ENCODE measurements at places on chromosomes 1 and 21.

DNA sequence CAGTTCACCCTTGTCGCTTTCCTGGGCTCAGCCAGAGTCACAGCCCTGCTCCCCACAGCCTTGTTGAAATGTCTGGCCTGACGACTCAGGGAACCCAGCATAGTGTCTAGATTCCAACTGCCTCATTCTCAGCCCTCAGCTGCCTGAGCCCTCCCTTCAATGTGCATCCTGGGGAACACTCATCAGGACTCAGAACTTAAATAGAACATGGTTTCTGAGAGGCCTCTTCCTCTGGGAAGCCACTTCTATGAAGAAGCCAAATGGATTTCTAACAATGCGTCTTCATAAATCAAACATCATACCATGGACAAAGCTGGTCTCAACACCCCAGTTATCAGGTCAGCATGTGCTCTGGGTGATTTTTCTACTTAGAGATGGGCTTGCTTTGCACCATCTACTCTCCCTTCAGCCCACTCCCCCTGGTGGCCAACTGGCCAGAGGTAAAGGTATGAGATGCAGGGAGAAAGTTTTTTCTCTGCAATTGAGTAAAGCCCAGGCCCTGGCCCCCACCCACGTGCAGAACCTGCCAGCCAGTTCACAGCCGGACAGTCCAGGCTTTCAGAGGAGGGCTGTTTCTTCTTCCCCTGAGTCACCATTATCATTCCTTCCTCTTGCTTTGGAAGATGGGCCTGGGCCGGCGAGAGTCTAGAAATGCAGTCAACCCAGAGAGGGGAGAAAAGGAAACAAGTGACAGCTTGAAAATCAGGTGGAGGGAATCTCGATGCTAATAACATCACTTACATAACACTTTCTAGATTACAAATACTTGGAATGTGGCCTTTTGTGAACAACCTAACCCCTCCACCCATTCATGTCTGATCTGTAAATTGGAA is 32.1 kb downstream of the CD244 start:
- DNase-seq, result peak; percentile 57

DNA sequence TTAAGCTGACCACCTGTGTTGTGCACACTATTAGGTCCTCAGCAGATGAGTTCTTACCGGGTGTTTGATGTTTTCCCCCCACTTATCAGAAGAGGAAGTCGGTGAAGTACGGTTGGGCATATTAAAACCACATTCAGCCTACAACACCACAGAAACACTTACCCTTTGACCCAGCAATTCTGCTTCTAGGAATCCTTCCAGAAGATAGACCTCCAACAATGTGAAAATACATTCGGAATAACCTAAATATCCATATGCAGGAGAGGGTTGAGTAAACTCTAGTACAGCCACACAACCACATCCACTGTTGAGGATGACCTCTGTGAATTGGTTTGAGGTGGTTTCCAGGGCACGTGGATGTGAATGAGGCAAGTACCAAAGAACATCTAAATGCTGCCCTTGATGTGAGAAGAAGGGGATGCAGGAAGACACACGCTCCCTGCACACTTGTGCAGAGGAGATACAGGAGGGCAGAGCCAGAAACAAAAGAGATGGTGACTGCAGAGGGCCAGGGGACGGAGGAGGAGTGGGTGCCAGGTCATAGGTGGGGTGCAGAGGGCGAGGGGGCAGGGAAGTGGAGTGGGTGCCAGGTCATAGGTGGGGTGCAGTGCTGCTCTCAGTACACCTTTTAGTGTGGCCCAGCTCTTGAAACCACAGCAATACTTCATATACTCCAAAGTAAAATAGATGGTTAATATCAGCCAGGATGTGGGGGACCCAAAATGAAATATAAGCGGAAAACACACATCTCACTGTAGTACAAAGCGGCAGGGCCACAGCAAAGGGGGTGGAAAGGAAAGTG is 12.8 kb downstream of the ADARB1 start:
- no peak for DNase-seq

DNA sequence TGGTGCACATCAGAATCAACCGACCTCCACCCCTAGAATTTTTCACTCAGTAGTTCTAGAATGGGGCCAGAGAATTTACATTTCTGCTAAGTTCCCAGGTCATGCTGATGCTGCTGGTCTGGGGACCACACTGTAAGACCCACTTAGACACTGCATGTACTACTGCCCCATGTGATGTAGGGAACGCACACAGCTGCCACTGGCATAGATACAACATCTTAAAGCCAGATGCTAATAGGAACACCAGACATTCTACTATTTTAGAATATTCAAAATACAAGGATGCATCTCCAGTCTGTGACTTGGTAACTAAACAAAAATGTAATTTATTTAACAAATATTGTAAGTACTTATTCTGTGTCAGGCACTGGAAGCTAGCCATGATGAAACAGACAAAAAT is 14.1 kb upstream of the ATP1B1 start:
- DNase-seq, result no peak

DNA sequence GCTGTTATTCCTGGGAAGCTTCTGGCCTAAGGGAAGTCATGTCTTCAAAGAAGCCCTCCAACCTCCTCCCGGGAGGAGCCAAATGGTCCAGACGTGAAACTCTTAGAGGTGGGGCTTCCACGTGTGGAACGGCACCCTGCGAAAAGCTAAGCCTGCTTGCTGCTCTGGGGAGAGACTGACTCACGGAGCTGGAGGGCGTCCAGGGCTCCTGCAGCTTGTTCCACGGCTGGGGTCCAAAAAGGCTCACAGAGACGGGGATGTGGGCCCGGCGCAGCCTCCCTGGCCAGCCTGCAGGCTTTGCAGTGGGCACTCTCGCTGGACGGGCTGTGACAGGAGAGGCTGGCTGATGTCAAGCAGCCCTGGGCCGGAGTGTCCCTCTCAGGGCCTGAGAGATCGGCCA is 105.1 kb downstream of the COLGALT2 start:
- no peak for DNase-seq
